ENCODE measurements at places on chromosomes 1 and 21. TPM values are rescaled to one million over a fixed set of nuclear protein-coding genes. Genes with fewer than 3 reads are reported as not detected.

The HAO2 gene
- not detected for total RNA-seq

The IL19 gene
- total RNA-seq = not detected

The PALMD gene
- 4.7 TPM for total RNA-seq

The GBP4 gene
- total RNA-seq = not detected

The HLX gene
- total RNA-seq = not detected

The KIF21B gene
- total RNA-seq = 2.2 TPM

The GFI1 gene
- not detected for total RNA-seq

Measured in tracheal epithelial cell (primary cell).